Activated CD4-positive, alpha-beta T cell treated with anti-CD3 and anti-CD28 coated beads for 1 hour (primary cell): ENCODE measurements at places on chromosomes 2 and 18.

DNA sequence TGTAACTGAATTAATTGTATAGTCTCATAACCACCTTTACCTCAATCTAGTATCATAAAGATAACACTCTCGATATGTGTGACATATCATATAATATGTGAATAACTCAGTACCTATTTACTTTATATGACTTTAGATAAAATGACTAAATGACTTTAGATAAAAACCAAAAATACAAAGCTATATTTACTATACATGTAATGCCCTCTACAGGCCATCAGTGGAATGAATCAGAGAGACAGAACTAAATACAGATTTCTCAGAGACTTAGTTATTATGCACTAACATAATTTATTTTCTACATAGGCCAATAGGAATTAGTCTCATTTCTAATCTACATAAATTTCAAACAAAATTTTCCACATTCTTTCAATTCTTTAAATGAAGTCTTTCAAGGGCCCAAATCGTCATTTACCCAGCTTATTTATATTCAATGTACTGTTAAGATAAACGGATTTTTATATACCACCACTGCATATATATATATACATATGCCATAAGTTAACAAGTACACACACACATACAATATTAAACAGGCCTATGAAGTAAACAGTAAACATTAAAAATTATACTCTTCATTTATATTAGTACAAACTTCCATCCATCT, 219.9 kb downstream of the EXOC6B start:
- no peak for DNase-seq

DNA sequence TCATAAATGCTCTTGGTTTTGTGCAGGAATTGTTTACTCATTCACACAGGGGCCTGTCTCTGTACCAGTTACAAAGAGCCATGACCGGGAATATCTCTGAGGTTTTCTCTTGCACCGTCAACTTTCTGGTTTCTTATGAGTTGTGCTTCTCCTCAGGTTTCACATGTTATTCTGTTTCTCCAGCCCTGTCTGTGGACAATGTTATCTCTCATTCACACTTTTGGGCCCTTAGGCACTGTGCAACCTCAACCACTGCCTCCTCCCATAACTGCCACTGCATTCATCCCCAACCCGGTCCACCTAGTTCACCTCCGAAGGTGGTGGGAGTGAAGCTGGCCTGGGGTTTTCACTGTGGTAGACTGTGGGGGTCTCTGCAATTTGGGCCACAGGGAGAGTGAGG, 22.5 kb upstream of the NEDD4L start:
- DNase-seq, result no peak

GRCh38 chr2:104538077-104538476, 315.8 kb upstream of the POU3F3 start:
- no peak for DNase-seq

GRCh38 chr2:159106109-159106508, 137.7 kb downstream of the TANC1 start:
- DNase-seq, result no peak

DNA sequence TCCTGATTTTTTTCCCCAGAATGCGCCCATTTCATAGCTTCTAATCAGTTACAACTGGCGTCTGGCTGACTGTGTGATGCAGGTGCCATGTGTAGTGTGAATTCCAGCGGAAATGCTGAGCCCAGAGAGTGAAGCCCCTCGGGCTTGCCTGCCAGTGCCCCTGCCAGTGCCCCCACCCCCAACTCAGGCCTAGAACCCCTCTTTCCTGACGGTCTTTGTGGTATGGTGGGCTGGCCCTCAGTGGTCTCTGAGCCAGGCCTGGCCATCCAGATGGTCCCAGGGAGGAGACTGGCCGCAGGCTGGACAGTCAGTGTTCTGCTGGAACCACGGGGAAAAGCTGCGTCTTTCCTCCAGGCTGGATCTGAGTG, 3.1 kb downstream of the RAMP1 start:
- no peak for DNase-seq

DNA sequence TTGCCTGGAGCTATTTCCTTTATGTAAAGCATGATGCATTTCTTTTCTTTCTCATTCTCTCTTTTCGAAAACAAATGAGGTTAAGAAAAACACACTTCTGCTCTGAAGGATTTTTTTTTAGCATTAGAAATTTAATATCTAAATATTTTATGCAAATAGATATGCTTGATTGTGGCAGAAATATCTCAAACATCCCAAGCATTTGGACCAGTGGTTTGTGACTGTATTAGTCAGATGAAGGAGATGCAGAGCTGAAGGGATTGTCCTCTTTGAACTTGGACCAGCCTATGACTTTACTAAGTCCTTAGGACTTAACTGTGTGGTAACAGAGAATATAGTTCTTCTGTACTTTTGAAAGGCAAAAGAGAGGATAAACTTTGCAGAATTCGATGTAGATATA, 335.9 kb upstream of the NT5C1B start:
- no peak for DNase-seq

DNA sequence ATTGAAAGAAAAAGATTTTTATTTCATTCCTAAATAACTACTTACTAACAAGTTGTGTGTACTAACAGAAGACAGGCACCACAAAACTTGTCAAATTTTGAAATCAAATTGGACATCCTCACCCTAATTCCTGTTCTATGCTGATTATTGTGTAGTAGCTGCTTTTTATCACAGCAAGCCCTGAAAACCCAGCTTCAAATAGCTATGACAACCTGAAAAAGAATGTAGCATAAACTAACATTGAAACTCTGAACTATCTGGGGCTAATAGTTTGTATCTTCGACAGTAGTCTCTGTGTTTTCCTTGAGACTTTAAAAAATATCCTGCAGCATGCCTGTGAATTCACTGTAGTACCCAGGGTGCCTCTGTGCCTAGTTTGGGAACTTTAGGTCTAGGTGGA, 122.6 kb downstream of the WDPCP start:
- no peak for DNase-seq

GRCh38 chr2:27828305-27828704, 56.8 kb downstream of the MRPL33 start:
- no peak for DNase-seq

GRCh38 chr2:28398101-28398834, 5.6 kb downstream of the FOSL2 start:
- DNase-seq, result no peak

- no peak for DNase-seq
Observed at GRCh38 chr18:8889489-8889888, 184.1 kb downstream of the MTCL1 start.

DNA sequence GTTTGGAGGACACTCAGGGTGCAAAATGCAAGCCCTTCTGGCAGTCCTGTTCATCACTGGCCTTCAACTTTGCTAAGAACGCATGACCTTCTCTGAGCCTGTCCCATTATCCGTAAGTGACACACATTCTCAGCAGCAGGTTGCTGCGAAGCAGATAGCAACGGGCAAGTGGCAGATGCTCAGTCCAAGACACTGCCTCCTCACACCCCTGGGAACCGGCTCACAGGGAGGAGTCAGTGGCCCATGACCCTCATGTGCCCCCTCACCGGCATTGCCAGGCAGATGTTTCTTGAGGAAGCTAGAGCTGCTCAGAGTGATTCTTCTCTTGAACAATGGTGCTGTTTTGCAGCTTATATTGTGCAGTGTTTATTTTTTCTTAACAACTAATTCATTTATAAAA, 737.2 kb upstream of the HS6ST1 start:
- no peak for DNase-seq

- DNase-seq, result no peak
Observed at GRCh38 chr2:25273985-25274535, 67.7 kb downstream of the DNMT3A start.

GRCh38 chr2:224039770-224040440, 819 bp upstream of the SERPINE2 start:
- DNase-seq, result no peak
